Effector CD4-positive, alpha-beta T cell (primary cell): ENCODE measurements at places on chromosomes 1 and 21.

- no peak for DNase-seq
Measured at GRCh38 chr1:27864264-27864895, 8.0 kb upstream of the THEMIS2 start.

- no peak for DNase-seq
Measured at GRCh38 chr1:57470036-57470435, 46.2 kb upstream of the DAB1 start.

- no peak for DNase-seq
Measured at GRCh38 chr1:15578921-15579682, 5.7 kb downstream of the AGMAT start.

DNA sequence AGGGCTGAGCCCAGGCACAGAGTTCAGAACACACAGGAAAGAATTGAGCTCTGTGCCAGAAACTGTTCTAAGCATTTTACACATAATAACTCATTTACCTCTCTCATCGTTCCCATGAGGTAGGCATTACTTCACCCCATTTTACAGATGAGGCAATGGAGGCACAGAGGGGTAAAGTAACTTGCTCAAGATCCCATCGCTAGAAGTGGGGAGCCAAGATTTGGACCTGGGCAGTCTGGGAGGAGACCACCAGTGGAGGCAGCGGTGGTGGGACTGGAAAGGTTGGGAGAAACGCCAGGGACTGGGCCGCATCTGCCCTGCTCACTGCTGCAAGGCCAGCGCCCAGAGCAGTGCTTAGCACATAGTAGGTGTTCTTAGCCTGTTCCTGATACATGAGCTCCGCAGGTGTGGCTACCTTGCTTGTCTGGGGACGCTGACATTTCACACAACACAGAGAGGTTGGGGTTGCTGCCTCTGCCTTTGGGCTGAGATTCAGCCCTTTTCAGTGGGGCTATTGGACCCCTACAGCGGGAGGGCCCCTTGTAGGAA, 27.8 kb upstream of the EPS8L3 start:
- DNase-seq, result no peak

- no peak for DNase-seq
Measured at GRCh38 chr1:114725230-114725629, 8.7 kb upstream of the NRAS start.
